Immature natural killer cell (primary cell): ENCODE measurements at places on chromosomes 11 and 22.

- H3K4me3 ChIP-seq, result no peak overlapping the region
- no peak for DNase-seq
- no peak overlapping the region for H3K27ac ChIP-seq
These were observed 14.7 kb upstream of the CD81 start for GRCh38 chr11:2362414-2362813.

GRCh38 chr11:20046416-20046815, 113.9 kb downstream of the DBX1 start:
- H3K27me3 ChIP-seq, result peaks cover 5% of the 10 kb centered on the region
- peaks cover 4% of the 10 kb centered on the region for H3K4me1 ChIP-seq
- no peak overlapping the region for H3K4me3 ChIP-seq
- no peak overlapping the region for H3K27ac ChIP-seq

GRCh38 chr22:50141891-50142363, 28.6 kb upstream of the PANX2 start:
- H3K4me3 ChIP-seq, result no peak overlapping the region
- H3K27me3 ChIP-seq, result peaks cover 2% of the 10 kb centered on the region
- no peak for DNase-seq

DNA sequence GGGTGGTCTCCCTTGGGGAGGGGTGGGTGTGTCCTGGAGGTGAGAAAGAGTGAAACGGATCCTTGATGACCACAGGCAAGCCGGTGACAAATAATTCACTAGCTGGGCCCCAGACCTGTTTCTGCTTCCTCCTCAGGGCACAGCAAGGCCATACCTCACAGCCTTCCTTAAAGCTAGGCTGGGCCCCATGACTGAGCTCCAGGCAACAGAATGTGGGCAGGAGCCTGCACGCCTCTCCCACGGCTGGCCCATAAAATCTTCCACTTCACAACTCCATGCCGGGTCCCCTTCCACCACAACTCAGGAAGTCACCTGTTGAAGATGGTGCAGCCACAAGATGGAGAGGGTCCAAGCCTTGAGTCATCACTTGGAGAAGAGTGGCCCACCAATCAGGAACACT, 23.9 kb downstream of the SLC22A12 start:
- no peak for DNase-seq
- no peaks in the 10 kb centered on the region for H3K36me3 ChIP-seq
- H3K27me3 ChIP-seq, result no peaks in the 10 kb centered on the region
- H3K4me1 ChIP-seq, result no peaks in the 10 kb centered on the region

- DNase-seq, result no peak
- peaks cover 16% of the 10 kb centered on the region for H3K36me3 ChIP-seq
- H3K27me3 ChIP-seq, result peaks cover 12% of the 10 kb centered on the region
- H3K4me3 ChIP-seq, result peak overlapping the region; percentile 97
- H3K27ac ChIP-seq, result no peak overlapping the region
These were observed 600 bp upstream of the ESAM start for GRCh38 chr11:124762624-124763155.

DNA sequence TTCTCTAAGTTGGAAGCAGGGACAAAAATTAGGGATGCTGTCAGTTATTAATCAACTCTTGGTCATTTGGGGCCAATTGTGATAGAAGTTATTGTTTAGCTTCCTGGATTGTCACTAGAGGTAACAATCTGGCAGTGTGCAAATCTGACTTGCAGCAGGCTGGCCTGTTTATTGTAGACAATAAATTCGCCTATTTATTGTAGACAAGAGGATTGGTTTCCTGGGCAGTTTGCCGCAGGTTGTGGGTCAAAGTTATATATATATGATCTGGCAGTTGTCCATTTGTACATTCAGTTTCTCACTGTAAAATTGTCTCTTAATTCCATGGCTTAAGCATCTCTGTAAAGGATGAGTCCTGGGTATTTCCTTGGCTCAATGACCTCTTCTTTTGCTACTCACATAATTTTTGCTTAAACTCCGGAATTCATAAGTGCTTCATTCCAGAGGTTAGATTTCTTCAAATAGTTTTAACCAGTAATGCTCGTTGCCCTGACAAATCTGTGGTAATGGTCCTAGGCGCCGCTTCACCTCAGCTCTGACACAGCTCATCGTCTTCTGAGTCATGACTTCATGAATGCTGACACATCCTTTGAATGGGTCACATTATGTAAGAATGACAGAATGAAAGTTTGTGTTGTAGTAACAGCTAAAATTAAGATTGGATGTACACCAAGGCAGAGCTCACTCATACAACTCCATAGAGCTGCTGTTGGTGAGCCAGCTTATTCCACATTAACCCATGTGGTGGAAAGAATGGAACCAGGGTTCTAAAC, 7.8 kb upstream of the MMP3 start:
- H3K4me1 ChIP-seq, result no peaks in the 10 kb centered on the region
- H3K27ac ChIP-seq, result no peak overlapping the region
- no peaks in the 10 kb centered on the region for H3K36me3 ChIP-seq
- DNase-seq, result no peak
- peaks cover 3% of the 10 kb centered on the region for H3K27me3 ChIP-seq

DNA sequence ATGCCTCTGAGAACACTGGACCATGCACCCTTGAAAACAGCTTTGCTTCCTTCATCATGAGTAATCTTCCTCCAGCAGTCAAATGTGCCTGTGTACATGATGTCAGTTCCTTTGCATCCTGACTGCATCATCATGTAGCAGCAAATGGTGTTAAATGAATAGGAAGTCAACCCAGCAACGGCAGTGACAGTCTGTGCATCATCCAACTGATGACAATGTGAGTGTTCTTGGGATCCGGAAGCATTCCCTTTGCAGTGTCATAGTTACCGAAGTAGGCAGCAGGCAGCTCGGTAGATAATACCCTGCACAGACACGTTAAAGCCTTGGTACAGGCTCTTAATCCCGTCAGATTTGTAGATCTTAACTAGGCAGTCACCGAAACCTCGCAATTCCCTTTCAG, 2.5 kb downstream of the WBP2NL start:
- peaks cover 3% of the 10 kb centered on the region for H3K27me3 ChIP-seq
- H3K4me1 ChIP-seq, result peaks cover 22% of the 10 kb centered on the region
- DNase-seq, result no peak
- H3K36me3 ChIP-seq, result no peaks in the 10 kb centered on the region
